ENCODE measurements at places on chromosomes 13 and 19. TPM values are rescaled to one million over a fixed set of nuclear protein-coding genes. Genes with fewer than 3 reads are reported as not detected.

DNA sequence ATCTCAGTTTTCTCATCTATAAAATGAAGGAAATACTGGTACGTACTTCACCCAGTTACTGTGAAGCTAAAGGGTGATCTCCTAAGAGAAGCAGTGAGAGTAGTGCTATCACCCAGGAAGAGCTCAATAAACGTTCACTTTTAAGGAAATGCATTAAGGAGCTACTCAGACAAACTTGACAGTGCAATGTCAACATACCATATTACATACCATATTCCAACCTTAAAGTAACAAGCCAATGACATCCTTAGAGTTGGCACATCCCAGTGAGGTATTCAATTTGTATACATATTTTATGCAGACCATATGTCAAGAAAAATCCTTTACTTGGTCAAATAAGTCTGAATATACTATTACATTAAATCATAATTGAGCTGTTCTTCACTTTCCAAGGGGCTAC is 7.0 kb downstream of the TBC1D4 start:
- no peak for DNase-seq
- no peaks in the 10 kb centered on the region for H3K36me3 ChIP-seq
- peaks cover 1% of the 10 kb centered on the region for H3K4me1 ChIP-seq
- no peak overlapping the region for H3K4me3 ChIP-seq
- peaks cover 19% of the 10 kb centered on the region for H3K27me3 ChIP-seq

- H3K27me3 ChIP-seq: no peaks in the 10 kb centered on the region
- H3K36me3 ChIP-seq: no peaks in the 10 kb centered on the region
- DNase-seq: no peak
- no peak overlapping the region for H3K4me3 ChIP-seq
These were observed 496.7 kb downstream of the COG6 start for GRCh38 chr13:40152145-40152544.

Gene NPAS1
- total RNA-seq: 2.2 TPM

- no peak overlapping the region for H3K27ac ChIP-seq
- peaks cover 21% of the 10 kb centered on the region for H3K36me3 ChIP-seq
- H3K4me3 ChIP-seq: no peak overlapping the region
- H3K27me3 ChIP-seq: no peaks in the 10 kb centered on the region
These were observed 11.0 kb upstream of the ZNF573 start for GRCh38 chr19:37790244-37790925.

- no peak for DNase-seq
- H3K27me3 ChIP-seq: peaks cover 45% of the 10 kb centered on the region
- no peak overlapping the region for H3K27ac ChIP-seq
These were observed 4.7 kb downstream of the DCLK1 start for GRCh38 chr13:36126491-36126890.

DNA sequence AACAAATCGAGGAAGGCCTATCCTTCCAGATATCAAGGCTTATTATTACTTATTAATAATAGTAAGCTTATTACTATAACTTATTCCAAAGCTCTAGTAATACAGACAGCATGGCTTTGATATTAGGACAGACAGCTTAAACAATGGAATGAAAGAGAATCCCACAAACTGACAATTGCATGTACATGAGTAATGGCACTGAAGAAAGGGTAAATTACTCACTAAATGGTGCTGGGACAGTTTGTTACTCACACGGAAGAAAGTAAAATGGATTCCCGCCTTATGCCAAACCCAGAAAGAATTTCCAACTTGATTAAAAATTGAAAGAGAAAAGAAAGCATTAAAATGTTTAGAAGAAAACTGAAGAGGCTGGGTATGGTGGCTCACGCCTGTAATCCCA is 60.3 kb downstream of the MIPEP start:
- H3K4me1 ChIP-seq: peaks cover 21% of the 10 kb centered on the region
- H3K27ac ChIP-seq: no peak overlapping the region
- no peak for DNase-seq

DNA sequence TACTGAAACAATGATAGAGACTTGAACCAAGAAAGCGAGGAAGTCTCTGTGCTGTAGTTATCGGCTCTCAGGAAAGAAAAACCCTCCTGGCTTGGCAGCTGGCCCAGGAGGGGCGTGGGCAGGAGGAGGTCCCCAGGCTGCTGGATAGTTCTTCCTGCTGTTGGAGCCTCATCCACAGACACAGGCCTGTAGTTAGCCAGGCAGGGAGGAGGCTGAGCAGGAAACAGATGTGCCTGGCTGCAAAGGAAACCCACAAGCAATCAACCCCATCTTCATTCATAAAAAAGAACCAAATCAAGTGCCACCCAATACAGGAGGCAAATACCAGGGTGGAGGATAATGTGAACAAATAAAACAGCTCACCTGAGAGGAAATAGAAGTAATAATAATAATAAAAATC is 86.2 kb downstream of the IRS2 start:
- H3K27me3 ChIP-seq: no peaks in the 10 kb centered on the region
- H3K36me3 ChIP-seq: no peaks in the 10 kb centered on the region
- H3K4me3 ChIP-seq: no peak overlapping the region
- H3K4me1 ChIP-seq: peaks cover 7% of the 10 kb centered on the region

- no peaks in the 10 kb centered on the region for H3K36me3 ChIP-seq
- H3K4me3 ChIP-seq: no peak overlapping the region
- H3K4me1 ChIP-seq: no peaks in the 10 kb centered on the region
- no peak for DNase-seq
- no peaks in the 10 kb centered on the region for H3K27me3 ChIP-seq
- H3K27ac ChIP-seq: no peak overlapping the region
These were observed 233.4 kb upstream of the CSNK1A1L start for GRCh38 chr13:37338726-37339385.
